Renal cortical epithelial cell (primary cell): ENCODE measurements at places on chromosomes 12 and 14. TPM values are rescaled to one million over a fixed set of nuclear protein-coding genes. Genes with fewer than 3 reads are reported as not detected.

FRS2 gene
- total RNA-seq = 47.9 and 73.7 TPM in 2 replicates

DAO gene
- total RNA-seq = not detected in 2 replicates

SYNDIG1L gene
- total RNA-seq = not detected in 2 replicates

GLT8D2 gene
- total RNA-seq = 0.87 and 12.5 TPM in 2 replicates

RNASE7 gene
- not detected in 2 replicates for total RNA-seq

CYP46A1 gene
- total RNA-seq = 0.50 TPM in 1 of 2 replicates, not detected in the other
